Stimulated activated CD4-positive, alpha-beta T cell treated with anti-CD3 and anti-CD28 coated beads, Interleukin-15, amount 100 ng/mL, for 1 hour (primary cell): ENCODE measurements at places on chromosomes 2 and 18.
A peak's percentile ranks its signal among the peaks of the same experiment; 100 is the strongest.

DNA sequence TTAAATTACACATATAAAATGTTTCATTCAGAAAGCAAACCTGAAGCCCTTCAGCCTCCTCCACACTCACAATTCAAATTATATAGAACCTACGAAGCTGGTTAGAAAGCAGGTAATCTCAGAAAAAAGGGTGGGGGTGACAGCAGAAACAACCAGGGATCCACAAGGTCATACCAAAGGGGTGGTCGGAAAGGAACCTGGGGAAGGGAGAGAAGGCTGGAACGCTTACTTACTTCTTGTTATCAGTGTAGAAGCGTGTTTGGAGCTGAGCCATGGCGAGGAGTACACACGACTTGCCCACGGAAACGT, 316 bp downstream of the WDR12 start:
- DNase-seq = no peak

DNA sequence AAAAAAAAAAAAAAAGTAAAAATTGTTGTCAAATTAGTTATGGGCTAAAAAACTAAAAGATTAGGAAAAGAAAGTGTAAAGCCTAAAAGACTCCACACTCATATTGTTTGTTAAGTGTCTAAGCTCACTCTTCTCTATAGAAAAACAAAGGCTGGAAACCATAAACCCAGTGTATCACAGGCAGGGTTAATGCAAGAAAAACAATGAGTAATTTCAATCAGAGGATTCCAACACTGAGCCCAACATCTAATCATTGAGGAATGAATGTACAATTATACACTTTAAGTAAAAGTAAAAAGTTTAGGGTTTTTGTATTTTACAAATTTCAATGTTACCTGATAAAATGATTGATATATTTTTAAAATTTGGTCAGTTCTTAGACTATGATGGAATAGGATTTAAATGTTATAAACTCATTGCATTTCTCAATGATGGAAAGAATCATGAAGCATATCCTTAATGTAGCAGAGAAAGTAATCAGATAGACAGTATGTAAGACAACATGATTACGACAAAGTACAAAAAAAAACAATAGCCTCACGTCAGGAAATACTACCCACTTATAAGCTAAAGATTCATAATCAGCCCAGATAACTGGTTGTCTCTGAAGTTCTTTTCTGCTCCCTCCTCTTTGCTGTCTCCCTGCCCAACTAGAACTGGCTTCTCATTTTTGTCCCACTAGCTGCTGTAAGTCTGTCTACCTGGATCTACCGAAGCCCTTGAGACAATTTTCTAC, 44.5 kb upstream of the SP3 start:
- no peak for DNase-seq

GRCh38 chr2:64522843-64523428, 1.2 kb upstream of the AFTPH start:
- peak; percentile 11 for DNase-seq

DNA sequence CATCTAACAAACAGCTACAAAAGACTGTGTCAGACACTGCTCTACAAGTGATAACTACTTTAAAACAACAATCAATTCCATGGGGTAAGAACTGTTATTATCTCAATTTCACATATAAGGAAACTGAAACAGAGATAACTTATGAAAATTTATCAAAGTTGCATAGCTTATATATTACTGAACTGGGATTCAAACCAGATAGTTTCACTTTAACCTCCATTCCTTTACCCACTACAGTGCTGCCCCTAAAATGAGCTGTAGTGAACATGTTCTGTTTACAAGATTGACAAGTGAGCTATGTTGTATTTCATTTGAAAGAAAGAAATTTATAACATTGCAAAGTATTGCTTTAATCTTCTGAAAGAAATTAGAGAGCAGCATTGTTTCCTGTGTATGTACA, 14.1 kb upstream of the GCG start:
- no peak for DNase-seq

- no peak for DNase-seq
Measured at GRCh38 chr2:69997015-69997830, 35.8 kb upstream of the ASPRV1 start.
